ENCODE measurements at places on chromosomes 12 and 14.
A peak's percentile ranks its signal among the peaks of the same experiment; 100 is the strongest.

DNA sequence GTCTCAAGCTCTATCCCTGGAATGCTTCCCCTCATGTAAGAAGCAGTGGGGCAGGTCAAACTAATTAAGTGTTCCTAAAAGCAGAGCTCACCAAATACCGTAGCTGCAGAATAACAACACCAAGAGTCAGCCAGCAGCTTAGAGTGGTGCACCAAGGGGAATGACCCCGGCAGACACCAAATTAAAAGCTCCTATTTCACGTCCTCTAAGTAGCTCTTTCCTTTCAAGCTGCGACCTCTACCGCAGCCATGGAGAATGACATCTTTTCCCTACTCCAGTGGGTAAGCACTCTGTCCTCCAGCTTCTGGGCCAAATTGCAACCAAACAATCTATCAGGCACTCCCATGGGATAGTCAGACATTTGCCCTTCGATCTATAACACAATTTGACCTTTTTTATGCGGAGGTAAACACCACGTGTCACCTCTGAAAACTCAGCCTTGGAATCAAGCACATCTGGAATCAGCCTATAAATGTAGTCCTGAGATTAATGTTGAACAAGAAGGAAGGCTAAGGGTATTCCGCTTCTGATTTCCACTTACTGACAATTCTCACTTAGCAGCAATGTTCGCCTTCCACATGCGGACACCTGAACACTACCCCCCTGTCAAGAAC, 67.6 kb upstream of the CDKN3 start:
- DNase-seq, result peak; percentile 34

DNA sequence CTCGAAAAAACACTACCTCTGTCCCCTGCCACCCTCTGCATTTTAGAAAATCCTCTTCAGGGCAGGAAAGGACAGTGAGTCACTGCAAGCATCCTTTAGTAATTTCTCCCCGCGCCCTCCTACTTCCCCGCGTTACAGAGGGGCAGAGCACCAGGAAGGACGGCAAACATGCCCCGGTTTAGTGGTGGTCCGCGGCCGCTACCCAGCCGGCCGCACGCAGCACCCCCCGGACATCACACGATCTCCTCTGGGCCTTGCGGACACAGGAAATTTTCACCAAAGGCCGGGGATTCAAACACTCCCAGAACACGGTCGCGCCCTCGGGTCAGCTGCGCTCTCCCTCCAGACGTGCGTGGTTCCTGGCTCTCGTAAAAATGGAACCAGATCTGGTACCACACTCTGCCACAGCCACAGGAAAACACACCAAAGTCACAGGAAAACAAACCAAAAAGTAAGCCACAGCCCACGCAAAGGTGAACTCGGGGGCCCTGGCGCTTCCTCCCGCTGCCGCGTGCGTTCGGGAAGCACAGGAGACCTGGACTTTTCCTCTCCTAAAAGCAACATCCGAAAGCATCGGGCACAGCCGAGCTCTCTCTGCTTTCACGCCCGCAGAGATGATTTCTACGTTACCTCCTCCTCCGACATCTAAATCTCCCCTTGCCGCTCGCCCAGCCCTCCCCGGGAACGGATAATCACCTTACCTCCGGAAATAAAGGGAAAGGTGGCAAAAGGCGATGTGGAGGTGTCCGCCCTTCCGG, 839 bp downstream of the SLC38A1 start:
- peak; percentile 52 for DNase-seq

GRCh38 chr14:104776961-104777807, 18.4 kb downstream of the AKT1 start:
- DNase-seq, result no peak

GRCh38 chr14:75428230-75429104, 645 bp downstream of the JDP2 start:
- DNase-seq, result no peak

DNA sequence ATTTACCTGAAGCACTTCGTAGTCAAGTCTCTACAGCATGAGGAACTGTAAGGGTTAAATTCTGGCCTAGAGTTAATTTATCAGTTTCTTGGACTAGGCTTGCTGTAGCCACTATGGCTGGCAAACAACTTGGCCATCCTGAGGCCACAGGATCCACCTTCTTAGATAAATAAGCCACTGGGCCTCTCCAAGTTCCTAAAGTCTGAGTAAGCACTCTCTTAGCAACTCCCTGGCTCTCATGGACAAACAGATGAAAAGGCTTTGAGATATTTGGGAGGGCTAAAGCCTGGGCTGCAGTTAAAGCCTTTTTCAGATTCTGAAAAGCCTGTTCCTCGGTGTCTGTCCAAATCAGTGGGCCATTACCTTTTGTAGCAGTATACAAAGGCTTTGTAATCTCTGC, 675.0 kb downstream of the TMEM121 start:
- no peak for DNase-seq

DNA sequence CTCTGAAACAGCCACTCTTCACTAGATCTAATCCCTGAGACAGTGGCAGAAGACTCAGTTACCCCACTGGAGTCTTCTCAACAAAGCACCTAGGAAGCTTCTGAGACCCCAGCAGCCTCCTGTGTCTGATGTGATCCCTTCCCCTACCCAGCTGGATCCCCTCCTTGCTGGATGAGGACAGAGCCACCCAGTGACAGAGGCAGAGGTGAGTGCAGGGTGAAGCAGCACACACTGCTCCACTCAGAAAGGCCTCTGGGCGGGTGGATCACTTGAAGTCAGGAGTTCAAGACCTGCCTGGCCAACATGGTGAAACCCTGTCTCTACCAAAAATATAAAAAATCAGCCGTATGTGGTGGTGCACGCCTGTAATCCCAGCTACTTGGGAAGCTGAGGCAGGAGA, 2.7 kb downstream of the SPRYD3 start:
- DNase-seq, result no peak

GRCh38 chr12:14417715-14418114, 52.2 kb downstream of the ATF7IP start:
- DNase-seq, result peak; percentile 83

DNA sequence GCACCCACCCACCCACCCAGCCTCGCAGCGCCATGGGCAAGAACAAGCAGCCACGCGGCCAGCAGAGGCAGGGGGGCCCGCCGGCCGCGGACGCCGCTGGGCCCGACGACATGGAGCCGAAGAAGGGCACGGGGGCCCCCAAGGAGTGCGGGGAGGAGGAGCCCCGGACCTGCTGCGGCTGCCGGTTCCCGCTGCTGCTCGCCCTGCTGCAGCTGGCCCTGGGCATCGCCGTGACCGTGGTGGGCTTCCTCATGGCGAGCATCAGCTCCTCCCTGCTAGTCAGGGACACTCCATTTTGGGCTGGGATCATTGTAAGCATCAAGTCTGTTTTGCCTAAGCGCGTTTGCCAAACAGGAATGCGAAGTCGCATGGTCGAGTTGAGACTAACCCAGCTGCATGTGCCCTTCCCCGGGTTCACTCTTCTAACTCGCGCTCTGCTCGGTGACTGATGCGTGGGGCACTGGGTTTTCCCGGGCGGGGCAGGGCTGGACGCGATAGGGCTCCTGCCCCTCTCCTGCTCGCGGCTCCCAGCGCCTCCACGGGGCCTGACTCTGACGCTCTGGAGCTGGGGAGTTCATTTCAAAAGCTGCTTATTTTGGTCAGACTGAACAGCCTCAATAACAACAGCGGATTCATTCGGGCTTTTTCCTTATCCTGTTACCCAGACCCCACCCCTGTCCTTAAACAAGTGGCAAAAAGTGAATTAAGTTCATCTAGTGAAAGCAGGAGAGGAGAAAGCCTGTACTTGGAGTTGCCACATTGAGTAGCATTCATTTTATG, 458 bp downstream of the SSPN start:
- DNase-seq, result no peak

DNA sequence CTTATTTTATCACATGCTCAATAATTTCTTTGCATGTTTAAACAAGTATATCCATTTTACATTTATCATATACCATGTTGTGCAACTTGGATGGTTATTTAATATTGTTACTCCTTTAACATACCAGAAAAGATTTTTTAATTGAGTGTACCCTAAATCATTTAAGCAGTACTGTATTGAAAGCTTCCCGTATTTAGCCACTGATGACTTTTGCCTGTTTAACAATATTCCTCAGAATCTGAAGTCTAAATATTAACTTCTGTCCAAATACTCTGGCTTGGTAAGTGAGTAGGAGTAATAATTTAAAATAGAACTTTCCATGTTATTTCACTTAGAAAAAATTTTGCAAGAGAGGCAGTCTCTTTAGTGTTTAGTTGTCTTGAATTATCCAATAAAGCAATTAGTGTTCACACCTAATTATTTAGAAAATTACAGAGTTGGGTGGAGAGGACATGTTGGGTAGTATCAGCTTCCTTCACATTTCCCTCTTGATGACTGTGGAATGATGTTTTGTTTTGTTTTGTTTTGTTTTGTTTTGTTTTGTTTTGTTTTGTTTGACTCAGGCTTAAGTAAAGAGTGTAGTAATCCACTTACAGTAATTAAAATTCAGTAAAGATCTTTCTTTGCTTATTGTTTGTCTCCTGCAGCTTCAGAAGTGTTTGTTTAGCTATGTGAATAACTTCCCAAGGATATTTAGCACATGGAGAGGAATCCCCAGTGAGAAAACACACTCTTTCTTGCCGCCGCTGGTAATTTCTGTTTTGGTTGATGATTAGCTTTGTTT, 59.5 kb downstream of the DAAM1 start:
- no peak for DNase-seq

- DNase-seq, result no peak
Observed at GRCh38 chr12:83313322-83313721, 626.6 kb downstream of the TMTC2 start.

DNA sequence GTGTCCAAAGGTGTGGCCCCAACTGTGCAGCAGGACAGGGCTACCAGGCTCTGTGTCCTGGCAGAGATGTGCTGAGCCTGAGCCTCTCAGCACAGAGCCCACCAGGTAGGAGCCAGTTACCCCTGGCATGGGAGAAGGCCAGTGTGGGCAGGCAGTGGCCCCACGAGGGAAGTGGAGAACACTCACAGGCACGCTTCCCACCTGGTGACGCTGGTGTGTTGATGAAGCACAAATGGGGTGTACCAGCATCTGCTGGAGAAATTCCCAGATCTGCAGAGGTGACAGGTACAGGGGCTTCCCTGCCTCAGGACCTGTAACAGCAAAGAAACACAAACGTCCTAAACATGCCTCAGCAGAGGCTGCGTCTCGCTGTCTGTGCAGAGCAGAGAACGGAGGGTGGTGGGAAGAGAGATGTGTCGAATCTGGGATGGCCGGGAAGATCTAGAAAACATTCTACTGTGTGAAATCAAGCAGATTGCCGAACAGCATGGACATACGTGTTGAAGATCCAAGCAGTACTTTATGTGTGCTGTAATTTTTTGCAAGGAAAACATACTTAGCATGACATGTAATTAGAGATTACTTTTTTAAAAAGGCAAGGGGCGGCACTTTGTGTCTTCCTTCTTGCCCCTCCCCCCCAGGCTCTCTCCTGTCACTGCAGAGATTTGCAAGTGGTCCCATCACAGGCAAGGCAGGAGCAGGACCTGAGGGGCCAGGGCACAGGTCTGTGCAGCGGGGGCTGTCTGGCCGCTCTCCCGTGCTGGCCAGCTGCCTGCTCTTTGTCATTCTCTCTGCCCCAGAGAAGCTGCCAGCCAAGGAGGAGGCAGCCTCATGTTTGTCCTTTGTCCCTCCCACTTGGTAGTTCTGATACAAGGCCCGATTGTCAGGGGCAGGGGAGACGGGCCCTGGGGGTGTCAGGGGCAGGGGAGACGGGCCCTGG, 17.3 kb downstream of the HIP1R start:
- no peak for DNase-seq

DNA sequence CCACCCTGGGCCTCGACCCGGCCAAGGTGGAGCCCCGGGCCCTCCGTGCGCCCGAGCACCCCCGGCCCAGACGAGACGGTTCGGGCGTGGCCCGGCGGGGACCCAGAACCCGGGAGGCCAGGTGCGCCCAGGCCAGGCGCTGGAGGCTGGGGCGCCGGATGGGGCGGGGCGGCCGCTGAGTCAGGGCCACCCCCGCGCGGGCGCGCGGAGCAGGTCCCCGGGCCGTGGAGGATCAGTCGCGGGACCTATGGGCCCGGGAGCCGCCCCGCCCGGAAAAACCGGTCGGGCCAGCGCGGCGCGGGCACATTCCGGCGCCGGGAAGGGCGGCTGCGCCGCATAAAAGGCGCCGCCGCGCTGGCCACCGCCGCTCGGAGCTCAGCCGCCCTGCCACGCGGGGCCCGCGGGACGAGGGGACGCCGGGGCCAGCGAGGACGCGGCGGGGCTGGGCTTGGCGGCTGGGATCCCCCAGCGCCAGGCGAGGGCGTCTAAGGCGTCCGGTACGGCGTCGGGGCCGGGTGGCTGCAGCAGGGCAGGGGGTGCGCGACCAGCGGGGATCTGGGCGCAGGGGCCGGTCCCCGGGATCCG, 21.5 kb upstream of the KIF26A start:
- DNase-seq, result no peak

GRCh38 chr14:32602699-32603098, 273.6 kb downstream of the AKAP6 start:
- no peak for DNase-seq

- no peak for DNase-seq
Observed at GRCh38 chr14:91942128-91942527, 5.4 kb downstream of the FBLN5 start.

- peak; percentile 82 for DNase-seq
Observed at GRCh38 chr14:104150136-104151025, 12.0 kb downstream of the KIF26A start.

DNA sequence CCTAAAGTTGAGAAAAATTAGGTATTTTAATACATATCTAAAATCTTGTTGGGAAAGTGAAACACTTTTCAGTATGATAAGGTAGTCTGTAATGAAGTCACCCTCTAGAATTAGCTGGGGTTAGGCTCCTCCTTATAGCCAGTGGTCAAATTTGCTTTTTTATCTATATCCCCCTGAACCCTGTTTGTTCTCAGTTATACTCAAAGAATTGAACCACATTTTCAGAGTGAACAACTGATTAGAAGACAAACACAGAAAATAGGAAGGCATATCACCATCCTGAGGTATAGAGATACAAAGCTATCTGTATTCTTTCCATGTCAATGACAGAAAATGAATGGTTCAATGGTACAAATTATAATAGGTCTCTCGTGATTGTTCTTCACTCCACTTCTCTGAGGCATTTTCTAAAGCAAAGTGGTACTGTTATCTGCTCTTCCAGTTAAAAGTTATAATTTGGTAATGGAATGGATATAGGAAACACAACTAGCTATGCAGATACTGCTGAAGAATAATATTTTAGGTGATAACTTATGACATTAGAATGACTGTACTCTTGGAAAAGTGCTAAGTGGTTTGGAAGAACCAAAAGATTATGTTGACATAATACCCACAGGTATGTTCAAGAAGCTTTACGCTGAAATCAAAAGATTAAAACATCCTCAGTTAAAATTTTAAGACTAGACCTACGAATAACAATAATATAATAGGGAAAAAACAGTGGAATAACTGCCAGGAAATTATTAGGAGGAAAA, 27.6 kb downstream of the WASHC3 start:
- no peak for DNase-seq

DNA sequence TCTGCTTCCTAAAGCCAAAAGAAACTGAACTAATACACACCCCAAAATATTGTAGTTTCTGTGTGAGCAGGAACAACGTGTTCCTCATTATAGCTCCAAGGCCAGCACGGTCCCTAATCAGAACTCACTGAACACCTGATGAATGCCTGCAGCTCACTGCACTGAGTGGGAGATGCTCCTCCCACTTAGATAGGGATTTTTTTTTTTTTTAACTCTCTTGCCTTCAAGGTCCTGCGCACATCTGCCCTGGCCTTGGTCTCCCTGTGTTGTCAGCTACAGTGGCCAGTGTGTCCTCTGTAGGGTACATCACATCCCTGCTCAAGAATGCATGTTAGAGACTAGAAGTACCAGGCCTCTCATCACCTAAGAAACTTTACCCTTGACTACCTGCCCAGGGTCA, 44.3 kb upstream of the TMPO start:
- no peak for DNase-seq

- no peak for DNase-seq
Observed at GRCh38 chr12:123267991-123268843, 3.4 kb downstream of the CDK2AP1 start.

- no peak for DNase-seq
Observed at GRCh38 chr12:128442096-128442495, 175.1 kb downstream of the TMEM132C start.

Measured in erythroblast (primary cell).